ENCODE measurements at places on chromosomes 4 and X. TPM values are rescaled to one million over a fixed set of nuclear protein-coding genes. Genes with fewer than 3 reads are reported as not detected.

DNA sequence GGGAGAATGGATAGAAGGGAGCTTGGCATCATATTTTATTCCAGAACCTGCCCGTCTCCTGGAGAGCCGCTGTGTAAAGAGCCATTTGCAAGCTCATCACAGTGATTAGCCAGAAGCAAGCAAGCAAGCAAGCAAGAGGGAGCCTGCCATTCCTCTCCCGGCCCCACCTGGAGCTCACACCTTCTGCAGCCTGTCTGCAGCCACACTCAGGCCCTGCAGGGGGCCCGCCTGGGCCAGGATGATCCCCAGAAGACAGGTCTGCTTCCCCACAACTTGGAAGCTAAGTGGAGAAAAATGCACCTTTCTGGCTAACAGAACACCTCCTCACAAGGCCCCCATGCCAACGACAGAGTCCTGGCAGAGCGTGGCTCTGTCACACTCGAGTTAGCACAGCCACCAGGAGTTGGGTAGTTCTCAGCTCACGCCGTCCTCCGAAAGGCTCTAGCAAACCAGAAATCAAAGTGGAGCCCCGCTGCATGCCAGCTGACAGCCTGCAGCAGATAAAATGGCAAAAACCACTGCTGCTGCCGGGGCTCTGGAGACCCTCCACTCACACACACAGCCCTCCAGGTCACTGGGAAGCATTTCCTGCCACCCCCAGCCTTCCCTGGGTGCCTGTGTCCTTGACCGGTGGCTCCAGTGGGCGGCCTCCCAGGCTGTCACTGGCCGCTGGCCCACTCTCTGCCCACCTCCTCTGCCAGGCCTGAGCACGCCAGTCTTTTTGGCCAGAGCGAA is 54.9 kb downstream of the DCTD start:
- no peaks in the 10 kb centered on the region for H3K27me3 ChIP-seq
- no peak overlapping the region for H3K27ac ChIP-seq
- no peaks in the 10 kb centered on the region for H3K4me1 ChIP-seq
- H3K36me3 ChIP-seq, result no peaks in the 10 kb centered on the region
- no peak for DNase-seq

DNA sequence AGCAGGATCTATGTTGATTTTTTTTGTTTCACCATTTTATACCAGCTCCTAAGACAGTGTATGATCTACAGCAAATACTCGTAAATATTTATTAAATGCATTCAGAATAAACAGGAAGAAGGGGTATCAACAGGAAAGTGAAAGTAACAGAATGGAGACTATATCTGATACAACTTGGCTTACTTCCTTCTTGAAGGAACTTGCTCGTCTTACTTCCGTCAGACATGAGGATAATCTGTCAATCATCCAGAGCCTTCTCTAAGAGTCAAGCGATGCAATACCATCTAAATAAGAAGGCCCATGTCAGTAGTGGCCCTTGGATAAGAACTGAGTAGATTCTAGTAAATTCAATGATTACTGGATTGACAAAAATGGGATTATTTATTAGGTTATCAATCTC is 84.2 kb downstream of the CAMK2D start:
- no peak overlapping the region for H3K27ac ChIP-seq
- no peak overlapping the region for H3K4me3 ChIP-seq
- H3K27me3 ChIP-seq, result no peaks in the 10 kb centered on the region
- DNase-seq, result no peak
- H3K36me3 ChIP-seq, result peaks cover 72% of the 10 kb centered on the region
- peaks cover 54% of the 10 kb centered on the region for H3K4me1 ChIP-seq

DNA sequence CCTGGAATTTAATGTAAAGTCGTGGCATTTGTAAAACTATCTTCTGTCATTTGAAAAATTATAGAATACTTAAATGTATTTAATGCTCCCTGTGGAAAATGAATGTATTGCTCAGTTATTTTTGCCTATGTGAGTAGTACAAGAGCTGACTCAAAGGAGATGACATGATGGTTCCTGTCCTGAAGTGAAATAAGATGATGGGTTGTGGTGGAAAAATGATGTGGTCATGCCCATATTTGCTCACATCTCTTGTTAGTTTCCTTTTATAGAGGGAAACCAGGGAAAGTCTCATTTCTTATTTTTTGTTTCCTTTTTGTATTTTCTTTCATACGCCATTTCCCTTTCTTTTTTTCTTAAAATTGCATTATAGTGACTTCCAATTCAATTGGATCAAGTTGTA is 23.7 kb downstream of the PLS3 start:
- H3K27ac ChIP-seq, result peak overlapping the region; percentile 35
- no peaks in the 10 kb centered on the region for H3K27me3 ChIP-seq
- peaks cover 6% of the 10 kb centered on the region for H3K4me1 ChIP-seq
- DNase-seq, result no peak
- H3K36me3 ChIP-seq, result no peaks in the 10 kb centered on the region

DNA sequence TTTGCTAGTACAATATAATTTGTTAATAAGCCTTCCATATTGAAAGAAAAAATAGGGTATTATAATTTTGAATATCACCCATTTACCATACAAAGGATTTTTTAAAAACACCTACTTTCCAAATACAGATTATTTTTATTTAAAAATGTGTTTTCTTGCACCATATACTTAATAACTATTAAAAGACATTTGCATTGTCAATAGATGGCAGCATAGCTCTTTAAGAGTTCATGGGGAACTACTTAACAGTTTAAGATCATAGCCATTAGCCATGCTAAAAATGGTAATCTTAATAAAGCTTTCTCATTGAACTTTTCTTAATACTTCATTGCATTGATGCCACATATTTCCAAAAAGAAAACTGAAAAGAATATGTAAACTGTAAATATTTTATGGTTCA is 1995.9 kb downstream of the C4orf33 start:
- no peaks in the 10 kb centered on the region for H3K4me1 ChIP-seq
- H3K27me3 ChIP-seq, result no peaks in the 10 kb centered on the region
- no peaks in the 10 kb centered on the region for H3K36me3 ChIP-seq
- H3K27ac ChIP-seq, result no peak overlapping the region

The UGT2A1 gene
- not detected for total RNA-seq

- H3K27me3 ChIP-seq, result no peaks in the 10 kb centered on the region
- no peak overlapping the region for H3K4me3 ChIP-seq
- H3K36me3 ChIP-seq, result no peaks in the 10 kb centered on the region
- no peak for DNase-seq
- no peaks in the 10 kb centered on the region for H3K4me1 ChIP-seq
- H3K27ac ChIP-seq, result no peak overlapping the region
These were observed 175.0 kb upstream of the MTMR8 start for GRCh38 chrX:64570204-64570603.

The ASB12 gene
- total RNA-seq, result not detected

The CLDN22 gene
- not detected for total RNA-seq

DNA sequence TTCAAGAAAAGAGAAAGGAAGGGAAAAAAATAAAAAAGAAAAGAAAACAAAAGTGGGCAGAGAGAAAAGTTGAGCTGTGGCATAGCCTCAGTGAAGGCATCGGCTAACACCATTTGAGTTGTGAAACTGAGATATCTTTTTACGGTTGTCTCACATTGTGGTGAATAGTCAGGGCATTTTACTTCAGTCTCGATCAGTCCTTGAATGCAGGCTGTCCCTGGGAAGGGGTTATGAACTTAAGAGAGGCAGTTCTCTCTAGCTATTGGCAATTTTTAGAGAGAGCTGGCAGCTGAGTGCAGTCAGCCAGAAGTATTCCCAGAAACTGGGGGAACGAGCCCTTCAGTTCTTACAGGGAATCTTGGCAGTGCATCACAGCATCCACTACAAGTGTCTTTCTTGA is 93.5 kb upstream of the SLC6A14 start:
- no peaks in the 10 kb centered on the region for H3K36me3 ChIP-seq
- no peak overlapping the region for H3K4me3 ChIP-seq
- no peaks in the 10 kb centered on the region for H3K27me3 ChIP-seq
- no peak overlapping the region for H3K27ac ChIP-seq
- H3K4me1 ChIP-seq, result no peaks in the 10 kb centered on the region
